ENCODE measurements at places on chromosomes 1 and 21.

- DNase-seq, result no peak
Measured at GRCh38 chr1:245169376-245169775, 14.6 kb downstream of the KIF26B start.

DNA sequence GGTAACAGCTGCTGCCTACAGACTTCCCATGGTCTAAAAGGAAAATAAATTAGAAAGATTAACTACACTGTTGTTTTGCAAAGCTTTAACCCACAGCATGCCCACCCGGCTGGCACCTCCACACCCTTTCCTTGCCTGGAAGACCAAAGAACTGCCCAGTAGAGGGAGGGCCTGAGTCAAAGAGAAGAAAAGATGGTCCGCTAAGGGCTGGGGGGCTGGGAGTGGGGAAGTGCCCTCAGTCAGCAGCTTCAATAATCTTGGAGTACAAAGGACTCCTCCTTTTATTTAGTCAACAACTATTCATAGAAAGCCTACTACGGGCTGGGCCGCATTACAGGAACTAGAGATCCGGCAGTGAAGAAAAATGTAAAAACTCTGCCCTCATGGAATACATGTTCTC, 40.6 kb downstream of the ERI3 start:
- DNase-seq, result no peak

DNA sequence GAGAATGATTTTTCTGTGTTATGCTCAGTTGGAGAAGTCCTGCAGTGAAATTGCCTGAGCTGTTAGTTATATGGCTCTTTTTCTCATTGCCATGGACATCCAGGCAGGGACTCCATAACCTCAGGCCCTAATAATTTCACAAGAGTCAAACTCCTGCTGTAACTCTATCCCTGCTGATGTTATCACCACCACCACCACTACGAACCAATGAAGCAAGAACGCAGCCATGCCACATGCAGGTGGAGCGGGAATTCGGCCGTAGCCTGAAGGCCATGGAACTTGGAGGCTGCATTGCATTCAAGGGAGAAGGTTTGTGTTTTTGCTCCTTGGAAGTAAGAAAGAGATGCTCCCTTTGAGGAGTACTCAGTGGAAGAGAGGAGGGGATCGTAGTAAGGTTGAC, 16.8 kb upstream of the DLGAP3 start:
- DNase-seq, result no peak

DNA sequence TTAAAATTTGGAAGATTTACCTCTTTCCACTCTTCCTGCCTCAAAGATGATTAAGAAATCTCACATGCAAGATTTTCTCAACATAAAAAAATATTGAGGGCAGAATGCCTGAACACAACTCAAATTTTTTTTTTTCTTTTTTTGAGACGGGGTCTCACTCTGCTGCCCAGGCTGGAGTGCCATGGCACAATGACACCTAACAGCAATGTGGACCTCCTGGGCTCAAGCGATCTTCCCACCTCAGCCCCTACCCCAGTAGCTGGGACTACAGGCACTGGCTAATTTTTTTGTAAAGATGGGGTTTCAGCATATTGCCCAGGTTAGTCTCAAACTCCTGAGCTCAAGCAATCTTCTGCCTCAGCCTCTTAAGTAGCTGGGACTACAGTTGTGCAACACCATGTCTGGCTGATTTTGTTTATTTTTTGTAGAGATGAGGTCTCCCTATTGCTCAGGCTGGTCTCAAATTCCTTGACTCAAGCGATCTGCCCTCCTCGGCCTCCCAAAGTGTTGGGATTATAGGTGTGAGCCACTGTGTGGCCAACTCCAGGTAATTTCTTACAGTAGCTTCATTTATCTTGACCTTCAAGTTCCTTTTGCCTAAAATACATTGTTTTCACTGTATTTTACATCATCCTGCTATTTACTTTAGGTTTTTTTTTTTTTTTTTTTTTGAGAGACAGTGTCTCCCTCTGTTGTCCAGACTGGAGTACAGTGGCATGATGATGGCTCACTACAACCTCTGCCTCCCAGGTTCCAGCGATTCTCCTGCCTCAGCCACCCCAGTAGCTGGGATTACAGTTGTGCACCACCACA, 10.4 kb downstream of the NUCKS1 start:
- DNase-seq, result no peak

DNA sequence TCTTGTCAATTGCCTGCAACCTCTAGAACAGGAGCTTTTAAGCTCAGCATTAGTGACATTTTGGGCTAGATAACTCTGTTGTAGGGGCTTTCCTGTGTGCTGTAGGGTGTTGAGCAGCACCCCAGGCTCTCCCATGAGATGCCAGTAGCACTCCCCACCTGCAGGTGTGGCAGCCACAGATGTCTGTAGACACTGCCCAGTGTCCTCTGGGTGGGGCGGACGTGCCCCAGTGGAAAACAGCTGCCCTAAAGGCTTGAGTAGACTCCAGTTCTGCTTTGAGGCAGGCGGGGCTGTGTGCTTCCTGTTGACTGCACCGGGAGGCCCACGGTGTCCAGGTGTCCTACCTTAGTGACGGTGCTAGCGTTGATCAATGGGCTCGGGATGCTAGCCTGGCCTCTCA, 16.9 kb upstream of the PWP2 start:
- DNase-seq, result no peak

DNA sequence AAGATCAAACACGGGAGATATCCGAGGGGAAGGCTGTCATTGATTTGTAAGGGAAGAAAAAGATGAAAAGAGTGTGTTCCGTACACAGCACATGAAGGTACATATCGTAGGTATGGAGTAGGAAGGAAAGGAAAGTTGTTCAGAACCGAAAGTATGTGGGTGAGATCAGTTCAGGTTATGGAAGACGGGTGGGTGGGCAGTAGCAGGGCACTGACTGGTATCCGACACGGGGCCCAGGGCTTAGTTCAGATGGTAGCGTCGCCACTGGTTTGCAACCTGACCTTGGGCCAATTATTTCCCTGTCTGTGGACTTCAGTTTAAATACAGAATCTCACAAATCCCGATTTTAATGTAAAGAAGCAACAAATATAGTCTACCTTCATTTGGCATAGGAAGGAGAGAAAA, 27.8 kb upstream of the A3GALT2 start:
- peak; percentile 16 for DNase-seq

DNA sequence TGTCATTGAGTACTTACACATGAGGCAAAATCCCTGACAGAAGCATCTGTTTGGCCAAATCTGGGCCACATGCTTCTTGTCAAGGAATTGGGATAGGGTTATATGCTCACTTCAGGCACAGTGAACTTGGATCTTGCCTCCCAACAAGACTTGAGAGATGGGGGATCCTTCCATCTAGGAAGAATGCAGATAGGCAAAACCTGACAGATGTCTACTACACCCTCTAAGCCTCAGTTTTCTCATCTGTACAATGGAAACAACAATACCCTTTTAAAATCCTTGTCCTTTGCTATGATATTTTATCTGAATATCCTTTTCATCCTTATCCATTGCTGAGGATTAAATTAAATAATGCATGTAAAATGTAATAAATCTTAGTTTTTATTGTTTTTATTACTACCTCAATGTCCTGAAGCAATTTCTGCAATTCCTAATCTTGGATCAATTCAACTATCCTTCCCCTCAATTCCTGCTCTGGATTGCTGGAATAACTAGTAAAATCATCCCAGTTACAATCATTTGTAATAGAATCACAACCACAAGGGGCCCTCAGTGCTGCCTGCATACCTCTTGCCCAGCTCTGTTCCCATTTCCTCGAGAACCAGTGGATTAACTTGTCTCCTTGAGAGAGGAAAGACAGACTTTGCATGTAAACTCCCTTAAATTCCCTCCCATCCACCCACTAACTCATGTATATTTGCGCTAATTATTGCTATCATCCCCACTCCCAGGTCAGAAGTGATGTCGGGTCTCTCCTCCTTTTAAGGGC, 8.1 kb upstream of the XPR1 start:
- DNase-seq, result no peak

GRCh38 chr1:168932539-168932938, 174.0 kb upstream of the ATP1B1 start:
- DNase-seq, result no peak

DNA sequence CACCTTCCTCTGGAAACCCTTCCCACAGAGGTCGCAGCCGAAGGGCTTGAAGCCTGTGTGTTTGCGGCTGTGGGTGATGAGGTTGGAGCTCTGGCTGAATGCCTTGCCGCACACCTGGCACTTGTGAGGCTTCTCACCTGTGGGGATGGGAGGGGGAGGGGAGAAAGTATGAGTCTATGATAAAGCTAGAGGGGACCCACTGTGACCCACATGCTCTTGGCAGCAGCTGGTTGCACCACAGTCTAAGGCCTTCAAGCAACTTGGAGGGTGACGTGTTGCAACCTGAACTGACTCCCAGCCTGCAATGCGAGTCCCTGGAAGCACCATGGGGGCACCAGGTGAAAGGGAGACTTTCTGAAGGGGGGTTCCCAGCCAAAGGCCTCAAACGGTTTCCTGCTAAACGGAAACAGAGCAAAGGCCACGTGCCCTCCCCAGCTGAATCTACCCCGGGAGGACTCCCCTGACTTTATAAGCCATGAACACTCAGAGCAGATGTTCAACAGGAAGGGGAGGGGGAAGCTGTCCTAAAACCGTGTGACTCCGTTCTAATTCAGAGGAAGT, 10.6 kb downstream of the GFI1 start:
- DNase-seq, result peak; percentile 55

GRCh38 chr1:11650331-11650991, 3.8 kb downstream of the FBXO2 start:
- DNase-seq, result peak; percentile 78

DNA sequence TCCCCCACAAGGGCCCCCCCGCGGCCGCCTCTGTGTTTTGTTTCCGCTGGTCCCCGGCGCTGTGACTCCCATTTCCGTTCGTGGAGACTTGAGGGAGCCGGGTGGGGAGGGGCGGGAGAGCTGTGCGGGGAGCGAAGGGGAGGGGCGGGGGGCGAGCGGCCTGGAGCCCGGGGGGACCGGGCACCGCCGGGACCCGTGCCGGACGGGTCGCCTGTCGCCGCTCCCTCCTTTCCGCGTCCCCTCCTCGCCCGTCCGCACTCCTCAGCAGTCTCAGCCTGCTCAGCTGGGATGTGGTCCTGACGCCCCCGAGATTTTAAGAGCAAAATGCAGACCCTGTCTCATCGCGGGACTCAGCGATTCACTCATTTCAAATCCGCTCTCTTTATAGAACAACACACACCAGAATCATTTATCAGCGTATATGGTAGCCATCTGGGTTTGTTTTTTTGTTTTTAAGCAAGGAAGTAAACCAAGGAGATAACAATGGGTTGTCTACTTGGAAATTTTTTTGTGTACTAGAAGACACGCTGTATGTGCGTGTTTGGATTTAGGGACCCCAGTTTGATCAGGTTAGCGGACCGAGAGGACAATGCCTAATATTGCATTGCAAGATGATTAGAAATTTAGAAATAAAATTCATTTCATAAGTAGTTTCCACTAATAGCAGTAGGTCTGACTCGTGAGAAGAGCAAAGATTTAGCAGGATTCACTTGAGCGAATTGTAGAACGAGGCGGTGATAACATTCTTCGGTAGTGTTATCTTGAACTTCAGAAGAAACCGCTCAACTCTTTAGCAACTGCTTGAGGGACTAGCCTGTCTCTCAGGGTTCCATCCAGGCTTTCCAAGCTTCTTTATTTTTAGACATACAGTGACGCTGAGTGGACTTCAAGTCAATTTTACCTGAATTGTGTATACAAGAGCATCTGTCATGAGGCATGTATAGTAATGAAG, 1.1 kb downstream of the GABPA start:
- peak; percentile 52 for DNase-seq

DNA sequence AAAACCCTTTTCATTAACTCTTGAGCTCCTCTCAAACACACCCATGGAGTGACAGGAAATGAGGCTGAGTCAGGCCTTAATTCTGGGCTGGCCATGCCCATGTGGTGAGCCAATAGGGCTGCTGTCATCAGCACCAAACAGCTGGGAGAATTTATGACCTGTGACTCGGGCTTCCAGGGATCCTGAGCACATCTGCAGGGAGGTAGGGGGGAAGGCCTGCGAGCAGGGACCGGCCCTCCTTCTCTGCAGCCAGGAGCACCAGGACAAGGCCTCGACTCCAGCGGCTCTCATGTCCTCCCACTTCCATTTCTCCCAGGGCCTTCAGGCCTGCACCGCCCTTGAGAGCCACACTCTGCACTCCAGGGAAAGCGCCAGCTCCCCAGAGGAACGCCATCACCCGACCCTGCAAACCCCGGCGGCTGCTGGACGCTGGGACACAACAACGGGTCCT, 14.6 kb downstream of the RIPK4 start:
- no peak for DNase-seq

GRCh38 chr1:7561331-7561921, 209.7 kb upstream of the VAMP3 start:
- no peak for DNase-seq

DNA sequence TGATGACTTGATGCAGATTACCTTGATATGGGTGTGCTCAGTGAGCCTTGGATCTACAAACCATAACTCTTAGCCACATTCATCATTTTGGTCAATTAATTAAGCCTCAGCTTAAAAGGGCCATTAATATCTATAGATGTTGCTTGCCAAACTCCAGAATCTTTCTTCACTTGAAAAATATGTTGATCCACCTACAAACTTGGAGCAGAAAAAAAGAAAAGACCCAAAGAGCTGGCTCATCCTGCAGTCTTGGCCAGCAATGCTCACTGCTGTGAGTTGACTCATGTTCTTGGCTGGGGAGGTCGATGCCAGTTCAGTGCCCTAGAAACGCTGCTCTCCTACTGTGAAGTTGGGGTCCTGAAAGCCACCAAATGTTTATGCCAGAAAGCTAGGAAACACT, 75.4 kb downstream of the DPT start:
- DNase-seq, result no peak

DNA sequence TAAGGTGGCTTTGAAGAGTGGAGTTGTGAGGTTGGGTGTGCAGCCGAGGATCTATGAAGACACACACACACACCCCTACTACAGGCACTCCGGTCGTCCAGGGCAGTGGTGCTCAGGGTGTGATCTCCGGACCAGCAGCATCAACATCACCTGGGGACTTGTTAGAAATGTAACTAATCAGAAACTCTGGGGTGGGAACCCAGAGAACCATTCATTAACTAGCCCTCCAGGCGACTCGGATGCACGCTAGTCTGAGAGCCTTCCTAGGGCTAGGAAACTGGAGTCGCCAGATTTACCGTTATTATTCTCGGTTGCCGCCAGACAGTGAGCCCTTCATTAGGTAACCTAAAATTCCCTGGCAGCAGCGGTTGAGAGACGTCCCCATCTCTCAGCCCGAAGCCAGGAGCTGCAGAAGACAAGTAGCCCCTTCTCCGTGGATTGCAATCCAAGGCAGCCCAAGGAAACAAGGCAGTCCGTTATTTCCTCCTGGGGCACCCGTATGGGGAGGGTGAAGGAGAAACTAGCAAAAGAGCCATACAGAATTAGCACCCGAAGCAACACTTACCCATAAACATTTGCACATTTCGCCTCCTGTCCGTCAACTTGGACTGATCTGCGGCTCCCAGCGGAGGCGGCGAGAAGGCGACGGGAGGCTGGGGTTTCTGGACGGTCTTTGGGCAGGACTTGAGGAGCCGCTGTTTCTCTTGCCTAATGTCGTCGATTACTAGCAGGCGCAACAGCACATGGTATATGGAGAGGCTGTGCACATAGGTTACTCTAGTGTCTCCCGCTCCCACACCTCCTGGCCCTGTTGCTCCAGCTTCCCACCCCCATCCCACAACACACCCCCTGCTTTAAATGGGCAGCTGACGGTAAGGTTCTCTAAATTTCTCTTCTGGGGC, 2.9 kb upstream of the CCN1 start:
- no peak for DNase-seq

All from stimulated activated CD8-positive, alpha-beta memory T cell treated with anti-CD3 and anti-CD28 coated beads, Interleukin-7, amount 100 ng/mL, for 4 hours (primary cell).